Spleen (tissue), 13 donors: ENCODE measurements at places on chromosomes 7 and 10. TPM values are rescaled to one million over a fixed set of nuclear protein-coding genes. Genes with fewer than 3 reads are reported as not detected.

FAM170B gene
- polyA plus RNA-seq = not detected

CCL26 gene
- polyA plus RNA-seq = 0.41 TPM

IDI2 gene
- polyA plus RNA-seq = 0.09 TPM

ZNF365 gene
- 0.06 TPM for polyA plus RNA-seq

AKR1C4 gene
- not detected for polyA plus RNA-seq

CALHM1 gene
- 0.04 TPM for polyA plus RNA-seq

THSD7A gene
- 0.33 TPM for polyA plus RNA-seq

ANXA8 gene
- polyA plus RNA-seq = 0.32 TPM

MAGI2 gene
- 0.74 TPM for polyA plus RNA-seq

RBM20 gene
- polyA plus RNA-seq = 0.45 TPM

CLRN3 gene
- not detected for polyA plus RNA-seq

TAS2R41 gene
- not detected for polyA plus RNA-seq

MET gene
- 1.9 TPM for polyA plus RNA-seq

BAMBI gene
- polyA plus RNA-seq = 4.9 TPM

PLPP4 gene
- not detected for polyA plus RNA-seq

CYP3A7 gene
- polyA plus RNA-seq = not detected

SUN3 gene
- polyA plus RNA-seq = not detected

ICA1 gene
- 15.9 TPM for polyA plus RNA-seq

C7orf57 gene
- polyA plus RNA-seq = 0.03 TPM

SOSTDC1 gene
- polyA plus RNA-seq = not detected

EGR2 gene
- polyA plus RNA-seq = 1.5 TPM

SPDYE9 gene
- not detected for polyA plus RNA-seq

SAP25 gene
- polyA plus RNA-seq = 50.6 TPM

STEAP2 gene
- polyA plus RNA-seq = 0.65 TPM

FAM180A gene
- polyA plus RNA-seq = 0.19 TPM

CYP2C19 gene
- not detected for polyA plus RNA-seq

AOAH gene
- polyA plus RNA-seq = 30.3 TPM
